ENCODE measurements at places on chromosomes 2 and 18.

DNA sequence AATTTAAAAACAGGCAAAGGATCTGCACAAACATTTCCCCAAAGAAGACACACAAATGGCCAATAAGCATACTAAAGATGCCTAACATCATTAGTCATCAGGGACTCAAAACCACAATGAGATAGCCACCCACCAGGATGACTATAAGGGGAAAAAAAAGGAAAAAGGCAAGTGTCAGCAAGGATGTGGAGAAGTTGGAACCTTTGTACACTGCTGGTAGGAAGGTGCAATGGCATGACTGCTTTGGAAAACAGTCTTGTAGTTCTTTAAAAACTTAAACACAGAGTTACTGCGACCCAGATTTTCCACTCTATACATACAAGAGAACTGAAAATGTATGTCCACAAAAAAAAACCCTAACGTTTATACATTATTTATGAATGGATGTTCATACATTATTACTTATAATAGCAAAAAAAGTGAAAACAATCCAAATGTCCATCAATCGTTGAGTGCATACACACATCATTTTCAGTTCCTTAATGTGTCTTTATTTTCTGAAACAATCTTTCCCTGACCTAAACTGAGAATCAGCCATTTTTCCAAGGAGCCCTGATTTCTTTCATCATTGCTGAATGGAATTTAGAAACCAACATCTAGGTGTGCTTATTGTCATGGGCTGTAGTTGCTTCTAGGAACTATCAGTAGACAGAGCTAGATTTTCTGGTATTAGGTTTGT, 64.7 kb upstream of the TLK1 start:
- no peak for DNase-seq

DNA sequence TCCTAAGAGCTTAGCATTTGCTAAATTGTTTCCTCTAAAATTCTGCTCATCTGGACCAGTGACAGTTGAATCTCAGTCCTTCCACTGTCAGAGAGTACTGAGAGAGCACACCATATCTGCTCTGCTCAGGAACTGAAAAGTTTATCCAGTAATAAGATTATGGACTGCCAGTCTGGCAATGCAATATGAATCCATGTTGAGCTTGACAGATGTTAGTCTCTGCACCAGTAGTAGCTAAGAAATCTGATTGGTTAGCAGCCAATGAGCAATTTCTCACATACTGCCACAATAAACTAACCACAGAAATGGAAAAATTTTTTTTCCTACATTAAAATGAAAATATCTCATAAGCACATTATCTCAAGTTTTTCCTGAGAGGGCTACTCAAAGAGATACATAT, 2.3 kb downstream of the PRKD3 start:
- DNase-seq: no peak

GRCh38 chr2:162072976-162073887, 783 bp downstream of the DPP4 start:
- DNase-seq: no peak

DNA sequence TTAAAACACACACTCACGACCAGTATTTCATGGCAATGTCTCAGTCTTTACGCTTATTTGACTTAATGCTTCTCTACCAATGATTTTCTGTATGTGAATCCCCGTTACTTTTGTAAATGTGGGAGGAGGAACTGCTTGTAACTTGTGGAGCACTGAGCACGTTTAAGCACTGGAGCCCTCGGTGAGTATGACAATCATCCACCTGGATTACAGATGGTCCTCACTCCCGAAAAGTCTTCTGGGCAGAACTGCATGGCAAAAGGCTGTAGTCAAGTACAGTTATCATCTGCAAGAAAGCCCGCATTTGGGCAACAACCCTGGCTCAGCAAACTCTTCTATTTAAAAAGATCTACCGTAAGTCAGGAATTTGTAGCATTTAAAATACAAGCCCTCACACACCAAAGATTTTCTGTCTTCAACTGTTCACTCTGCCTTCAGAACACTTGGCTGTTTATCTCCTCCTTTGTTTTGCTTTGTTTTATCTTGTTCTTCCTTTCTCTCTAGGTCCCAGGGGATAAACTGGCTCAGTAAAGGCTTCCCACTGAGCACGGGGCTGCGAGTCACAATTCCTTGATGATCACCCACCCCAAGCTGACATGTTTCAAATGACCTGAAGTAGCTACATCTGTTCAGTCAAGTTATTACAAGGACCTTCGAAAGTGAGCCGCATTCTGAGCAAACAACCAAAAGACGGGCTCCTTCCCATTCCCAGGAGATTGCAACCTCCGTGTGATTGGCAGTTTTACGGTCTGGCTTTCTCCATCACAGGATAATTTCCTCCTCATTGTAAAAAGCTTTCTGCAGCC, 102.2 kb downstream of the DLGAP1 start:
- no peak for DNase-seq

GRCh38 chr2:168311261-168311910, 64.0 kb upstream of the STK39 start:
- no peak for DNase-seq

- no peak for DNase-seq
Observed at GRCh38 chr2:212539072-212539880, 674 bp upstream of the ERBB4 start.

GRCh38 chr2:130728007-130728454, 839 bp upstream of the GPR148 start:
- DNase-seq: no peak

- DNase-seq: no peak
Observed at GRCh38 chr2:51649366-51649765, 617.4 kb upstream of the NRXN1 start.

DNA sequence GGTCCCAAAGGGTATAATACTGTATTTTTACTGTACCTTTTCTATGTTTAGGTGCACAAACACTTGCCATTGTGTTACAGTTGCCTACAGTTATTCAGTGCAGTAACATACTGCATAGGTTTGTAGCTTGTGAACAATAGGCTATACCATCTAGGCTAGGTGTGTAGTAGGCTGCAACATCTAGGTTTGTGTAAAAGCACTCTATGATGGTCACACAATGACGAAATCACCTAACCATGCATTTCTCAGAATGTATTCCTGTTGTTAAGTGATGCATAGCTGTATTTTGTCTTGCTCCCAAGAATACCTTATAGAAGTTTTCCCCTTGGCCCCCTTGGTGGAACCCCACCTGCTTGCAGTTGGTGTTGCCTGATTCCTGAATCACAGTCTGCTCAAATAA, 29.3 kb upstream of the AGFG1 start:
- DNase-seq: no peak

DNA sequence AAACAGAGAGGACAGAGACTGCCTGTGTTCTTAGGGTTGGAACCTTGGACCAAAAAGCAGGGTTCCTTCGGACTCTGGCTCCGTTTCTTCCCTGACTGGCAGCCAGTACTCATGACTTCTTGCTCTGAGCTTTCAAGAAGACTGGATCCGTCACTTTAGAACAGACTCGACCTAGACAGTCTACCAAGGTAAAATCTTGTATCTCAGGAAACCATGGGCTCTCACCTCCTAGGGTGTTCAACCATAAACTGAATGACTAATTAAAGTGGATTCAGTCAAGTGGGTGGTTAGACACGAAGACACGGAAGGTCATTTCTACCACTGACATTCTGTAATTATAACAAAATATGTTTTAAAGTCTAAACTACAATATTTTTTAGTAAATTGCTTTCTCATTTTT, 153.8 kb upstream of the SLC39A10 start:
- no peak for DNase-seq

DNA sequence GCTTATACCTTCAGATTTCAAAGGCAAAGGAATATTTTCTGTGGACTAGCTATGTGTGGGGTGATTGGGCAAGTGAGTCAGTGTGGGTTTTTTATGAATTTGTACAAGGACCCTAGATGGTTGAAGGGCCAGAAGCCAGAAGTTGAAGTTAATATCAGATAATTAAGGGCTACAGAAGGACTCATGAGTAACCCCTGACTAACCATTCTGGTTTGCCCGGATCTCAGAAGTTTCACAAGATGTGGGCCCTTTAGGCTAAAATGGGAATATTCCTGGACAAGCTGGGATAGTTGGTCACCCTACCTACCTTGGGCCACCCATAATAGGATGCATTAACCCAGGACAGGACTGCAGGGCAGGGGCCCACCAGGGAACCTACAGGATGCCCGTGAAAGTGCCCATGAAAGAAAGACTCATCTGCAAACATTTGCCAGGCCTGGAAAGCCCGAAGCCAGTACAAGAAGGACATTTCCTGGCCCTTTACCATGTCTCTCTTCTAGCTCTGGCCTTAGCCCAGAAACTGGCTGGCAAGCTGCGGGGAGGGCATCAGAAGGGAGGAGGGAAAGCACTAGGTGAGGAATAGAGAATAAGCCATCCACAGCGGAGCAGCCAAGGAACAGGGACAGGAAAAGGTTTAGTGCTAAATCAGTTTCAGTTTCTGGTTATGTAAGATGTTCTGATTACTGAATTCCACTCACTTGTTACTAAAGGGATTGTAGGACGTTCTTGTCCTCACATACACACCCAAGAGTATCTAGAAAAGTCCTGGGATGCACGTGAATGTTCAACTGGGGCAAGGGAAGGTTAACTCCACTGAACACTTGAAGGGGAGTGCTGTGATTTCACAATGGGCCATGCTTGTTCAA, 33.6 kb downstream of the GCG start:
- DNase-seq: no peak

DNA sequence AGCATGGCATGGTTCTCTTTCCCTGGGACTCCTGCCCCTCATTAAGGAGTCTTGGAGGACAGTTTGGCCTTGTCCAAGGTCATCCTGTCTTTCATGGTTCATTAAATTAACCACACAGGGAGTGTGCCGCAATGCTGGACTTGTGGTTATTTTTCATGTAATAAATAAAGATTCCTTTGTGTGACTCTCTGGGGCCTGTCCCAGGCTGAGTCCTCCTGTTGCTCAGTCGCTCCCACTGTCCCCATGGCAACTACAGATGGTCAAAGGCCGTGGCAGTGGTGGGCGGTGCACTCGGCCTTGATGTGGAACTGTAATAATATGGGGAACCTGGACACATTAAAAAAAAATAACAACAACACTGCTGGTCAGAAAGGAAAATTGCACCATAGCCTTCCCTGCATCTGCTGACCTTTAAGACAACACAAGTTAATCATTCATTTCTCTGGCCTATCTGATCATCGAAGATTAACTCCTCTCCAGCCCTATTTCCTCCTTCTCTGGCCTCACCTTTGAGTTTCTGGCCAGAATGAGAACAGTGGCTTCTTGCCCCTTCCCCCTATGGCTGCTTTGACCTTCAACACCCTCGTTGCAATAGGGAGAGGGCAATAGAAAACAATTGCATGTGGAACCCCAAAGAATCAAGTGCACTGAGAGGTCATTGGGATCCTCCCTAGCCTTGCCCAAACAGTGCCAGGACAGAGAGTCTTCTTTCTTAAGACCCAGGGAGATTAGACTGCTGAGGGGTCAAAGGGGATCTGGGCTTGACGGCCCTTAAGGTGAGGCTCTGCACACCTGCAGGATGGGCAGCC, 44.7 kb downstream of the PSD4 start:
- DNase-seq: no peak

DNA sequence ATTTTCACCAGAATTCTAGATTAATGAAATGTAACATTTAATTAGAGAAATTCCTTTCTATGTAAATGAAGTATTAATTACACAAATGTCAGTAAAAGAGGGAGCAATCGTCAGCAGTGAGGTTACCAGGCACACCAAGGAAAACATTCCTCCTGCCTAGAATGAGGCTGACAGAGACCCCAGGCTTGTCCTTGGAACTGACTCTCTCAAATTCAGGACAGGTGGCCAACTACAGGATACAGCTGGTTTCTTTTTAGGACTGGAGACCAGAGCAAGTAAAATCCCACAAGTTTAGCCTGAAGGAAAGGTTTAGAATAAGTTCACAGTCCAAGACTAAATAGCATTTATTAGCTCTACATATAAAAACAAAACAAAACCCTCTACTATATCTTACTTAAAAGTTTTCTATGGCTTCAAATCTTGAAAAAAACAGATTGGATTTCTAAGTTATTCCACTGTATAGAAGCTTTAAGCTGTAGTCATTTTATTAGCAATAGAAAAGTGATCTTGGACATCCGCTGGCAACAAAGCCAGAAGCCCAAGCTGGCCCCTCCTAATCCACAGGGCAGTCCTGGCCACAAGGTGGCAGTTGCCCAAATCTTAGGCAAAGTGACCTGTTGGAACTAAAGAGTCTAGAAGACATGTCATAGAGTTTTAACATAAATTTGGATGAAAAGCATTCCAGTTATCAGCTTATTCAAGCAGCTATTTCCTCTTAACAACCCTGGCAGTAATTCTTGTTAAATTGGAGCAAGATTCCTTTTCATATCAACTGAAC, 81.0 kb downstream of the SP3 start:
- DNase-seq: no peak

Data from stimulated activated CD8-positive, alpha-beta memory T cell treated with anti-CD3 and anti-CD28 coated beads, Interleukin-7, amount 100 ng/mL, for 1 hour (primary cell).